Activated CD8-positive, alpha-beta T cell treated with anti-CD3 and anti-CD28 coated beads for 36 hours (primary cell): ENCODE measurements at places on chromosomes 11 and 22. TPM values are rescaled to one million over a fixed set of nuclear protein-coding genes. Genes with fewer than 3 reads are reported as not detected.

- DNase-seq: no peak
These were observed 5.0 kb downstream of the MIF start for GRCh38 chr22:23899042-23899745.

- no peak for DNase-seq
These were observed 4.3 kb downstream of the SMTN start for GRCh38 chr22:31085493-31085824.

- no peak for DNase-seq
These were observed 384.1 kb downstream of the LARGE1 start for GRCh38 chr22:33535937-33536875.

- DNase-seq: no peak
These were observed 581.3 kb downstream of the INSC start for GRCh38 chr11:15696069-15696468.

- no peak for DNase-seq
These were observed 116.6 kb upstream of the NARS2 start for GRCh38 chr11:78691215-78691614.

GRCh38 chr11:112874980-112875379 lies 86.2 kb upstream of the NCAM1 start:
- DNase-seq: no peak

CEP126 gene
- 1.1 TPM for total RNA-seq

ISX gene
- not detected for total RNA-seq

NLRP14 gene
- total RNA-seq: 0.11 TPM

MAML2 gene
- total RNA-seq: 12.5 TPM
